ENCODE measurements at places on chromosomes 1 and 21.

DNA sequence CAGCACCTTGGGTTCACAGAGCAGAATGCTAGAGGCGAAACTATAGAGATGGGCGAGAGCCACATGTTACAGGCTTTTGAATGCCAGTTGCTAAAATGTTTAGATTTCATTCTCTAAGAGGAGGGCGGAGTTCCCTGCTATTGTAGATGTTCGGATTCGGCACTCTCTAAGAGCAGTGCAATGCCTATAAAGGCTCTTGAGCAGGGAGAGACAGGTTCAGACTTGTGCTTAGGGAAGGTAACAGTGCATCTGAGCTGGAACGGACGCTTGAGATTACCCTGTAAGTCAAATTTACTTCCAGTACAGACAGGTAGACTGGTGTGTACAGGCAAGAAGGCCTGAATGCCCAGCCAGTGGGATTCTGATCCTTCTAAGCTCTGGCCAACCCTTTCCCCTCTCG is 15.3 kb downstream of the LURAP1 start:
- no peak for DNase-seq

DNA sequence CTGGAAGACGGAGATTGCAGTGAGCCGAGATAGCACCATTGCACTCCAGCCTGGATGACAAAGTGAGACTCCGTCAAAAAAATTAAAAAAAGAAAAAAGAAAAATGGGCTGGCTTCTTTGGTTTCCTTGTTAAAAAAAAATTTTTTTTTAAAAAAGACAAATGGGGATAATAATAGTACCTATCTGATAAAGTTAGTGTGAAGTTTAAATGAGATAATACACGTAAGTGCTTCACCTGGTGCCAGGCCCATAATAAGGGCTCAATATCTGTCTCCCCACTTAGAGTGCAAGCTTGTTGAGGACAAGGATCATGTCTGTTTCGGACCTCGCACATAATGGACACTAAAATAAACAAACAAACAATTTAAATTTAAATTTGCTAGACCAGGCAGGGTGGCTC is 30.0 kb upstream of the HTR1D start:
- no peak for DNase-seq

DNA sequence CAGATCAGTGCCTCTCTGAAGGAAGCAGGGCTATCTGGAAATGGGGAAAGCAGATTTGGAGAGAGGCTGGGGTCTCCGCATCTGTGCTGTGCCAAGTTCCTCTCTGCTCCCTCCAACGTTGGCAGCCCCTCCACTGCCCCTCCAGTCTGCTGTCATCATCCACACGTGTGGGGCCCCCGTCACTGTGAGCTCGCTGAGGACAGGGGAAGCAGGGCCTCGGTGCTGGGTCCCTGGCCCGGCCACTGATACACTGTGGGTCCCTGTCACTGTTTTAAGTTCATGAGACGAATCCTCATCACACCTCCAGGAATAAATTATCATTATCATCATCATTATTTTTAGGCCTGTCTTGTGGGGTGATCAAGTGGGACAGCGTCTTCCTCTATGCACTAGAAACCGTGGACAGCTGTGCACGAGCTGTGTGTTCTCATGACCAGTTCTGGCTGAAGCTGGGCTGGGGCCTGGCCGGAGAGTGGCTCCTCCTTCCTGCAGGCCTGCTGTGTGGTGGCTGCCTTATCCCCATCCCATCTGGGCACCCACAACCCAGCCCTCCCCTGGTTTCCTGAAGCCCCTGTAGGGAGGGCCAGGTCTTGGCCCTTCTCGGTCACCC is 52.2 kb downstream of the DMRTB1 start:
- no peak for DNase-seq

DNA sequence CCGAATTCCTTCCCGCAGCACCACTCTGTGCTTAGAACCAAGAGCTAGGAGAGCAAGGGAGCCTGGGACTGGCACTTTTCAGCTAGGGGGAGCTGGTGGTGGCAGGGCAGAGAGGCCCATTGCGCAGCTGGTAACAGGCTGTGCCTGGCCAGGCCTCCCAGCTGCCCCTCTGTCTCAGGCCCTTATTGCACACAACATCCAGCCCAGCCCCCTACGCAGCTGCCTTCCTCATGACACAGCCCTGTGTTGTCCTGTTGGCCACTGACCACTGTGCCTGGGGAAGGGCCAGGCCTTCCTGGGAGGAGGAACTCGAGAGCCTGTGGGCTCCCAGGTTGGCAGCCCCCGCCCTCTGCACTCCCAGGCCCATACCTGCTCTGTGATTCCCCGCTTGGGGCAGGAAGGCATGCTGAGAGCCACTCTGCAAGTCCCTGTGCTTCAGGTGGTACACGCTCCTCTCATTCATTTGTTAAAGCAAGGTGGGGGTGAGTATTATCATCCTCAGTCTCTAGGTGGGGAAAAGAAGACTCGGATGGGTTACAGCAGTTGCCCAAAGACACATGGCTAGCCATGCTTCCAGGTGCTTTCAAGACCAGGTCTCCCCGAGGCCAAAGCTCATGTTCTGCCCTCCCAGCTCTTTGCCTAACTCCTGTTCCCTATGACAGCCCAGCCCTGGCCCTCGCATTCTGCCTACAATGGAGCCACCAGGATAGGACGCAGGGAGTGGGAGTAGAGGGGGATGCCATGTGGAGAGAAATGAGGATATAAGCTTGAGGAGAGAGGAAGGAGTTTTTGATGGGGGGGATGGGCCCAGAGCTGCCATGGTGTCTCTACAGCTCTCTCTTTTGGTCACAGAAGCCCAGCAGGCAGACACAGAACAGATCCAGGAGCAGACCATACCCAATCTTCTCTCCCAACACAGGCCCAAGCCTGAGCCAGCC is 81.8 kb downstream of the TMEM53 start:
- DNase-seq: no peak

DNA sequence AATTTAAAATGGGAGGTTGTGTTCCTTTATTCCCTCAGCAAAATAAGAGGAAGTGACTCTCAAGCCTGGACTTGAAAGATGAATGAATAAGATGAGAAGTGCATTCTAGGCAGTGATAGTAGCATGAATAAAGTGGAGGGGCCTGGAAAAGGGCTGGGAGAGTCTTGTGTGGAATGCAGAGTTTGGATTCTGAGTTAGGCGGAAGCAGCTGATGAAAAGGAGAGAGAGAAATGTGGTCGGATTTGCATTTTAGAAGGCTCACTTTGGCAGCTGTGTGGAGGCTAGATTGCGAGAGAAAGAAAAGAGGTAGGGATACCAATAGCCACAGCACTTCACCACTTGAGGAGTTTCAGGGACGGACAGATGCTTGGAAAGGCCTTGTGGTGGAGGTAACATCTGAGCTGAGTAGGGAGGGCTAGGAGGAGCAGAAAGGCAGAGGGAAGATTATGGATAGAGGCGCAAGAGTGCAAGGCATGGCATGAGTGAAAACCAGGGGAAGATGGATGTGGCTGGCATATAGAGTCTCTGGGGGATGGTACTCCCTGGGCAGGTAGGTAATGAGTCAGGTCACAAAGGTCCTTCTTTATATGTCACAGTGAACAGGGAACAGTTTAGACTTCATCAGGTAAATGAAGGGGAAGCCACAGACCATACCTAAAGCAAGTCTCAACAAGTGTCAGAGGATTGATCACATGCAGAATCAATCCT is 59.6 kb downstream of the ST3GAL3 start:
- DNase-seq: no peak

DNA sequence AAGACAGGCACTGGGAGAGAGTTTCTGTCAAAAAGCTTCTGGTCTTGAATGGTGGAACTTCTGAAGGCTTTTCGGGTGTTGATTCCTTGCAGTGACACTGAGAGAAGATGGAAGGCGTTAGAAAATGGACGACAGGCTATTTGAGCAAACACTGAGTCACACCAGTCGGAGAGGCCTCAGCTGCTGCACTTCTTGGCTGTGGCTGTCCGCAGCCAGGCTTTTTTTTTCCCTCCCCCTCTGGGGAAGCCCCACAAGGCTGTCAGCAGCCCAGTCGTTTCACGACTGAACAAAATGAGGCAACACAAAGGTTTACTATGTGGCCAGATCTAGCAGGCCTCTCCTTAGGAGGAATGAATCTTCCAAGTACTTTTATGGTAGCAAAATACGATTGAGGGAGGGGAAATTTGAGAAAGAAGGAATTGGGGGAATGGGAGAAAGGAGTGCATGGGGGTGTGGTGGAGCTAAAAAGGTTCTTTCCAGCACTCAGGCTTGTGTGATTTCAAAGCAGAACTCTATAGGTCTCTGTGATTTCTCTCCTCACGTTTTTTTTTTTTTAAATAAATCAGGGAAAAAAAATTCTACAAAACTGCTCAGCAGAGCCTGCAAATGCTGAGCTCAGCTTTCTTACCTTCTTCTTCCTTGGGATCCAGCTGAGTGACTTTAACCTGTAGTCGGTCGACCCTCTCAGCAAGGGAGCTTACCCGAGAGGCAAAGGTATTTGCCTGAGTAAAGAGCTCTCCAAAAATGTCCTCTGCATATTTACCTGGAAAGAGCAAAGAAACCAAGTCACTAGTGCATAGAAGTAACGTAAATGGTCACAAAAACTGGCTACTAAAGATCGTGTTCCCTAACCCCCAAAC is 26.1 kb downstream of the GPR3 start:
- peak; percentile 49 for DNase-seq

DNA sequence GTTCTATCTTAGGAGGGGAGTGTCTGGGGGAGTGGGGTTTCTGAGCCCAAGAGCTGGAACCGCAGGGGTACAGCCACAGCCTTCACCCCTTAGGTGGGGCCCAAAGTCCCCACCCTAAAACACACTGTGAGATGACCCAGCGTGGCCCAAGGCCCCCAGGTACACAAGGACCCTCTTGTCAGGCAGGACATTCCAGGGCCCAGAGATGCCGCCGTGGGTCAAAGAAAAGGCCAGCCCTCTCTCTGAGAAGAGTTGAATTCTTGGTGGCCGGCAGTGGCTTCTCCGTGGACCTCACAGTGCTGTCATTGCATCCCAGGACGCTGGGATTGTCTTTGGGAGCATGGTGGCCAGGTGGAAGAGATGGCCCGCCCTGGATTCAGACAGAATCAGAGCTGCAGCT is 176.3 kb upstream of the C1orf174 start:
- DNase-seq: no peak

- no peak for DNase-seq
These were observed 5.2 kb downstream of the ITPKB start for GRCh38 chr1:226733876-226734275.

DNA sequence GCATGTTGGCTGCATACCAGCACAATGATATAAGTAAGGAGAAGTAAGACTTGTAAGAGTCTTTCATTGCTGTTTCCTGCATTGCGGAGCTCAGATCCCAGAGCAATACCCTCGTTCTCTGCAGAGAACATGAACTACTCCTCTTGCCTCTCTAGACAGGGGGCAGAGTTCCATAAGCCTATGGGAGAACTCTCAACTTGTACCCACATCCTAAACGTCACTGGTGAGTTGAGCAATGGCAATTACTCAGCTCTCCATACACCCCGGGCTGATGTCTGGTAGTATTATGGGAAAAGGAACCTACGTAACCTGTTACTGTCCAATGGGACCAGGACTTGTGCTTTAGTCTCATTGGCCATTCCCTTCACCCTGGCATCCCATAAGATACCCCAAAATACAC is 27.3 kb upstream of the ZNF496 start:
- peak; percentile 17 for DNase-seq

- DNase-seq: no peak
These were observed 9.8 kb downstream of the ACOT11 start for GRCh38 chr1:54557671-54558355.

DNA sequence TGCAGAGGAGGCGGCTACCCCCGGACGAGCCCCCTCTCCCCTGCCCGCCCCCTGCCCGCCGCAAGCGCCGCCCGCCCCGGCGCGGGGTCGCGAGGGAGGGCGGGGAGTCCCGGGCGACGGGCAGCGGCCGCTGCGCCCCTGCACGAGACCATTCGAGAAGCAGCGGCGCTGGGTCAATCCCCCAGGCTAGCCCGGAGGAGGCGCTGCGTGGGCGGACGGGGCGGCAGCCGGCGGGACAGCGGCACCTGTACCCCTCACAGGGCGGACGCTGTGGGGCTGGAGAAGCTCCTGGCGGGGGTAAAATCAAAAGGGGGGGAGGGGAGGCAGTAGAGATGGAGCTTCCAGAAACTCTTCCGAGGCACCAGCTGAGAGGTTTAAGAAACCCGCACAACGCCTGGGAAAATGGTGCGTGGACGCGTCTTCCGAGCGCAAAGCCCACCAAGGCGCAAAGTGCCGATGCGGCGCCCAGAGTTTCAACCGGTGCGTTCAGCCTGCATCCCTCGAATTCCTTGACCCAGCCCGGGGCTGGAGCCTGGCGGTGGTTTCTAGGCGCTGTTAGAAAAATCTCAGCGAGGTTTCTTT is at the start of gene PLPPR5:
Gene PLPPR5 (minus strand): TSS at position 1 of the 582 bp plus-strand sequence. CDS start 190 bp downstream, outside the sequence.
- DNase-seq: no peak

DNA sequence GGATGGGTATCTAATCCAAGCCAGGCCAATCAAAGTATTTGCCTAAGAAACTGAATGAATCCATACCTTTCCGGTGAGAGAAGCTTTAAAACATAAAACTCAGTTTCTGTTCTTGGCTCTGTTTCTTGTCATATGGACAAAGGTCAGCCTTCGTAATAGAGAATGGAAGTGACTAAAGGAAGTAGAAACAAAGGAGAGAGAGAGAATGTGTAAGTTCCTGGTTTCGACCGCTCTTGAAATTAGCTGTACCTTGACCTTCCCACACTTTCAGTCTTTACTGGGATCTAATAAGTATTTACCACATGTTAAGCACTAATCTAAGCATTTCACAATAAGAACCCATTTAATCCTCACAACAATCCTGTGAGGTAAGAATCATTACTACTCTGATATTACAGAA is 19.6 kb upstream of the CLCA4 start:
- no peak for DNase-seq

- peak; percentile 75 for DNase-seq
These were observed 38.7 kb upstream of the TTC34 start for GRCh38 chr1:2840036-2840809.

- DNase-seq: no peak
These were observed 53.1 kb upstream of the PTCH2 start for GRCh38 chr1:44895919-44896734.

- DNase-seq: no peak
These were observed 14.8 kb upstream of the HEYL start for GRCh38 chr1:39654291-39654690.

GRCh38 chr1:192877283-192877886 is 68.5 kb downstream of the RGS2 start:
- no peak for DNase-seq

GRCh38 chr1:27574871-27575831 is 28.8 kb downstream of the AHDC1 start:
- DNase-seq: no peak

DNA sequence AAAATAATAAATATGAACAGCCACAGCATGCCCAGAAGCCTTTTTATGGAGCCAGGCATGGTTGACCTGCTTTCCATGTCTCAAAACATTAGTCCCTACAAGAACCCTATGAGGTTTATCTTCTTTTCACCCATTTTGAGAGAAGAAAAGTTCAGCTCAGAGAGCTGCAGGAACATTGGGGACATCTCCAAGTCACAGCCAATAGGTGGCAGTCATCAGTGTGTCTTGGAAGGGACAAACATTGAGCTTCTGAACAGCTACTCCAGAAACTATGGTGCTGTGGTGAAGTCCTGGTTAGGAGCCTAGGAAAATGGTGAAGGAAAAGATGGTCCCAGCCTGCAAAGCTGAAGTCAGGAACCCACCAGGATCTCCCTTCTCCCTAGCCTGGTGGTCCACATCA is 73.6 kb downstream of the JMJD4 start:
- no peak for DNase-seq

GRCh38 chr1:72285074-72285425 is 2.7 kb upstream of the NEGR1 start:
- no peak for DNase-seq

GRCh38 chr1:217388522-217389065 is 242.3 kb downstream of the GPATCH2 start:
- no peak for DNase-seq
